ENCODE measurements at places on chromosomes 5 and 9.

- peak; percentile 63 for DNase-seq
These were observed 371 bp upstream of the PITX1 start for GRCh38 chr5:135034236-135034962.

DNA sequence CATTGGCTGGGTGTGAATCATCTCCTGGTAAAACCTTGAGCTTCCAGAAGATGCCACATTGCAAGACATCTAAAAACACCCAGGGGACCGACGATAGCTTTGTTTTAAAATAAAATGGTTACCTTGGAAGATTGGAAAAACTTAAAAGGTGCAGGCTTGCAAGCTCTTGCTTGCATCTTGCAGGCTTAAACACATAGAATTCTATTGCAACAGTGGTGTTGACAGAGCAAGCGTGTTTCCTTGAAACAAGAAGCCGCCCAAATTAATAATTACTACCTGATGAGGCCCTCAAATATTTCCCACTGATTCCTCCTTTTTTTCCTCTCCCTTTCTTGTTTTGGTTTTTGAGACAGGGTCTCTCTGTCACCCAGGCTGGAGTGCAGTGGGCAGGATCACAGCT is 137.1 kb upstream of the BASP1 start:
- DNase-seq = no peak

GRCh38 chr5:114402206-114402605 is 40.3 kb downstream of the KCNN2 start:
- no peak for DNase-seq

- DNase-seq = no peak
These were observed 41.0 kb downstream of the PCDHGC5 start for GRCh38 chr5:141529873-141530272.

- no peak for DNase-seq
These were observed 218.2 kb upstream of the PRDM9 start for GRCh38 chr5:23289162-23289561.

DNA sequence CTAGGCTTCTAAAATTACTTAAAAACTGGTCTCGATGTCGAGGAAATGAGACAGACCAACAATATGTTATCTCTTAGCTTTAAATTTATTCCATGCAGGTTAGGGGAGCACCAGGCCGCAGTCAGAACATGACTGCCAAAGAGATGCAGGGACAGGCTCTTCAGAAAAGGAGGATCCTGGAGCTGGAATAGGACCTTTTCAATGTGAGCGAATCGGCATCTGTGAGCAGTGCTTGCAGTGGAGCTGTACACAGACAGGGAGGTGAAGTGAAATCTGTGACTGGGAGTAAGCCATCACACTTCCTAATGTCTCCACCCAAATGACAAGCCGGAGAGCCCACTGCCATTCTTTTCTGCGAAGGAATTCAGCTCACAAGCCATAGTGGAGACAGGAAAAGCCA is 78.2 kb downstream of the EFNA5 start:
- no peak for DNase-seq

DNA sequence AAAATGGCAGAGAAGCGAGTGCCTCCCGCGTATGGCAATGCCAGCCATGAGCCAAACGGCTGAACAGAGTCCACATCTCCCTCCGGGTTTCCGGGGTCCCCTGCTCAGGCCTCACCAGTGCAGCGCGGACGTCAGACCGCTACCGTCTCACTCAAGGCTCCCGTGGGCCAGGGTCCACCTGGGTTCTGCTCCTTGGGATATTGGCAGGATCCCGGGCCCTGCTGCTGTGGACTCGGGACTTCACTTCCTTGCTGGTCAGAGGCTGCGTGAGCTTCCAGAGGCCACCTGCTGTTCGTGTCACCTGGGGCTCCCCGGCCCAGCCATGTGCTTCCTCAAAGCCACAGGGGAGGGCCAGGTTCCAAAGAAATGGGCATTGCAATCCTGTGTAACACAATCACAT is 38.4 kb upstream of the CLPTM1L start:
- DNase-seq = no peak

GRCh38 chr5:106508894-106509293 is 1161.8 kb downstream of the EFNA5 start:
- DNase-seq = no peak

DNA sequence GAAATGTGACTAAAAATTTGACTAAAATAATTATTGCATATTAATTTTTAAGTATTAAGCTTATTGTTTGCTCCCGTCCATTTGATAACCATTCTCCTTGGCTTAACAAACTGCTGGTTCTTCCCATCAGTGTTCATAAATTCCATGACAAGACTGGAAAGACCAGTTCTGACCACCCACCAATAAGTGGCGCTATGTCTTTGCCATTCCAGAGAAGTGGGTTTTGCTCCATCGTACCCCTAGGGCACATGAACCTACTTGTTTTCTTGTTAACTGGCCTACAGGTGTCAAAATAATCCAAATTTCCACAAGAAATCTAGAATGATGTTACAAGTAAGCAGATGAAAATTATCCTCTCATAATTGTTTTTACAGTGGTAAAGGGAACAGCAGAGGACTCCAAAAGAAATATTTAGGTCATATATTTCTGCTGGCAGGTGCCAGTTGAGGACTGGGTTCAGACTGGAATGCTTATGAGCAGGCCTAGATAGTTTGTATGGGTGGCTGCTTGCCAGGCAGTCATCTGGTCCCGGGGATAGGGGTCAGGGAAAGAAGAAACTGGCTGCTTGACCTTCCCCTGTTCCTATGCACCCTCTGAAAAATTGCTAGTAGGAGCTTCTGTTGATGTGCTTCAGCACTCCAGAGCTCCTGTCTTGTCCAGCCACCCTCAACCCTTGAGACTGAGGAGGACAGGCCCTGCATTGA is 283.1 kb upstream of the ADAMTSL1 start:
- no peak for DNase-seq

DNA sequence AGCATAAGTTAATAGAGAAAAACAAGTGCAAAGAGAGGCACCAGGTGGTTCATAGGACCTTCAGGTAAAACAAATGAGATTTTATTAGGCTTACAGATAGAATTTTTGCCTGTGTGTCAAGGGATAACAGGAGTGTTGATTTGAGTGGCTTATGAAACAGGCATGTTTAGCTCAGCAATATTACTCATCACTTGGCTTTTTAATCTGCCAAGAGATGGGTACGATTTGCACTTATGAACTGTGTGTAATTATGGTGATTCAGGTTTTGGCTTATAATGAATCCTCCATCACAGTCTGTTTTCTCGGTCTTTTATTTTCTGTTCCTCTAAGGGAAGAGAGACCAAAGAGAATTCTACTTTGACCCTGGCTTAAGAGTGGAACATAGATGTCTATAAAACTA is 199.3 kb downstream of the DMRTA1 start:
- DNase-seq = no peak

DNA sequence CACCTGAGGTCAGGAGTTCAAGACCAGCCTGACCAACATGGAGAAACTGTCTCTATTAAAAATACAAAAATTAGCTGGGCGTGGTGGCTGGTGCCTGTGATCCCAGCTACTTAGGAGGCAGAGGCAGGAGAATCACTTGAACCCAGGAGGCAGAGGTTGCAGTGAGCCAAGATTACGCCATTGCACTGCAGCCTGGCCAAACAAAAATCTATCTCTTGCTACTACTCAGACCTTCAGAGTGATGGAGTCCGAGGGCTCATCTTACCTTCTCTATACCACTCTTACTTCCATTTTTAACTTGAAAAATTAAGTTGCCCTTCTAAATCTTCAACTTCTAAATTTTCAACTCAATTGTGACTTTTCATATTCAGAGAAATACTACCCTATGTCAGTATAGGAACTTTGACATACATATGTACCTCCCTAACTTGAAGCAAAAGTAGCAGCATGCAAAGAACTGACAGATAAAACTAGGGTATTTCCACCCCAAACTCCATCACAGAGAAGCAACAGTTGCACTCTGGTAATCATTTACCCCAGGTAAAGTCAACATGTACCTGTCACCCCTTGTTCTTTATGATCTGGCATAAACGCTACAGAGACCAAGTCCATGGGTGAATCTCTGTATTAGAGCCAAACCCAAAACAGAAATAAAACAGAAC is 11.4 kb downstream of the ZFAND5 start:
- DNase-seq = no peak

DNA sequence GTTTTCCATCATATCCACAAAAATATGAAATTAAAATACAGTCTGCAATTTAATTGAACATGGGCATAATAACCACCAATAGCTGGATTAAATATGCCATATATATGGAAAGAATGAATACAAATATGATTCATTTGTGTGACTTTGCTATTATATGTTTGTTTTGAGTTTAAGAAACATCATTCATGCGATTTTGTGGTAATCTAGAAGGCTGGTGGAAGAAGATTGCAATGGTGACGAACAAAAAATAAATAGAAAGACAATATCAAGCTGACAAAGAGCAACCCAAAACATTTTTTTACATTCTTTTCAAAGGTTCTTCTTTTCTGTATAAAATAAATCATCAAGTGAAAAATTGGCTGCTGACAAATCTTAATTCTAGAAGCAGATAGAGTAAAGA is 610.0 kb downstream of the MAT2B start:
- no peak for DNase-seq

- no peak for DNase-seq
These were observed 7.4 kb upstream of the SNCAIP start for GRCh38 chr5:122304471-122305215.

GRCh38 chr5:123690821-123691220 is 178.8 kb downstream of the CSNK1G3 start:
- no peak for DNase-seq

DNA sequence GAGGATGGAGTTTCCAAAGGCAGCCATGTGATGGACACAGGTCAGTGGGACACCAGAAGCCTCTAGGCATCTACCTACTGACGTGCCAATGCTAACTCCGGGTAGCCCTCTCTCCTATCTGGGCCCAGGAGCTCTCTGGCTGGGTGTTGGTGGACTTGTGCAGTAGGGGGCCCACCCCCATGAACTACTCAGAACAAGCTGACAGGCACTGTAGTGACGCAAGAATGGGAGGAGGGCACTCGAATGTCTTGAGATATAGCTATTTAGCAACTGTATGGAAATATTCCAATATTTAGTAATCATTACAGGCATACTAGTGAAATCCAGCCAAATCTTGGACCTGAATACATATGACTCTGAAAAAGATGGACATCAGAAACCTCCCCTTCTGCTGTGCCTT is 5.7 kb upstream of the DOCK2 start:
- DNase-seq = no peak

- DNase-seq = no peak
These were observed 33.0 kb downstream of the MAMDC2 start for GRCh38 chr9:70076678-70077077.

DNA sequence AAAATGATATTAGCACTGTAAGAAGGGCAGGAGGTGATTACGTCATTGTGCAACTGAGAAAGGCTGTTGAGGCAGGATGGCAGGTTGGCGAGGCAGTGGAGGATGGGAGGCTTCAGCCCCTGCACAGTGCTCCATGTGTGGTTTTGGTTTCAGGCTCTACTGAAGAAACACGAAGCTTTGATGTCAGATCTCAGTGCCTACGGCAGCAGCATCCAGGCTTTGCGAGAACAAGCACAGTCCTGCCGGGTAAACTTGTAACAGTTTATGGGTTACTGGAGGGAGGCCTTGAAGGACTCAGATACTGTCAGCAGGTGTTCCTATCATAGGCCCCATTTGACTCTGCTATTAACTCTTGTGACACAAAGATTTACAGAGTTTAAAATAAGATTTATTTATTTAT is 35.1 kb downstream of the SPTAN1 start:
- DNase-seq = peak; percentile 68

GRCh38 chr5:75837258-75837841 is 120.1 kb upstream of the POC5 start:
- no peak for DNase-seq

- DNase-seq = no peak
These were observed 208.6 kb downstream of the GRIA1 start for GRCh38 chr5:153699035-153699434.

GRCh38 chr9:109975574-109976295 is 195.7 kb downstream of the PALM2AKAP2 start:
- no peak for DNase-seq

GRCh38 chr9:134196911-134197310 is 32.5 kb upstream of the RNU6ATAC start:
- DNase-seq = no peak

GRCh38 chr5:34652466-34652865 is 3.7 kb upstream of the RAI14 start:
- no peak for DNase-seq

GRCh38 chr5:154205441-154206117 is 15.0 kb downstream of the GALNT10 start:
- DNase-seq = no peak

GRCh38 chr9:2418619-2419018 is 203.0 kb upstream of the VLDLR start:
- no peak for DNase-seq

DNA sequence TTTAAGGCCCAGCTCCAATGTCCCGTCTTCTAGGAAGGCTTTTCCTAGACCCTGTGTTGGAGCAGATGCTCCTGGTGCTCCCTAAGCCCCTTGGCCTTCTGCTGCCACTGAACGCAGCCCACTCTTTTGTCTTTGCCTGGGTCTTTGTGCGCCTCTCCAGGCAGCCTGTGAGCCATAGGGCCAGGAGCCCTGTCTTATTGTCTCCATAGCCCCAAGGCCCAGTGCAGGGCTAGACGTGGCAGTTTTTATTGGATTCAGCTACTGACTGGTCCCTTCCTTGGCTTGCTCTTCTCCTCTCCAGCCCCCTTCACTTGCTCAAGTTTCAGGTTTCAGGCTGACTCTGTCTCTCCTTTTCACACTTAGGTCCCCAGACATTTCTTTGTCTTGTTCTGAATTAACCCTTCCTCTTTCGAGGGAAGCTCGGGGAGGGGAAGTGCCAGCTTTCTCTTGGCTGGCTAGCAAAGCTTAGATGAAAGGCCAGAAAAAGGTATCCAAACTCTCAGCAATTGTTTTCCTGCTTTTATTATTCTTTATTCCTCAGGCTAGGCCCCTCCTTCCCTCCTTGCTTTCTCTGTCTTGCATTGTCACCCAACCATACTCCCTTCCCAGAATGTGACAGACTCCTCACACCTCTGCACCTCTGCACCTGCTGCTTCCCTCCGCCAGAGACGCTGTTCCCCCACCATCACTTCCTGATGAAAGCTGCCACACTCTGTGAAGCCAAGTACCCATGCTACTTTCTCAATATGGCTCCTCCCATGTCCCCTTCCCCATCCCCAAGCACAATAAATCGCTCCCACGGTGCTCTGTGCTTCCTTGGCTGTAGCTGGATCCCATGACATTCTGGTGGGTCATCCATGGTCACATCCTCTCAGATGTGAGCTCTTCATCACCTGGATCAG is 101.6 kb upstream of the CPEB4 start:
- no peak for DNase-seq

Data from stimulated activated CD4-positive, alpha-beta T cell treated with anti-CD3 and anti-CD28 coated beads, Interleukin-15, amount 100 ng/mL, for 24 hours (primary cell).